CD4-positive, alpha-beta T cell treated with Interferon alpha-2 for 1 hour (primary cell): ENCODE measurements at places on chromosomes 7 and 10.

GRCh38 chr10:101814466-101815071 lies 3.7 kb downstream of the OGA start:
- DNase-seq = no peak

DNA sequence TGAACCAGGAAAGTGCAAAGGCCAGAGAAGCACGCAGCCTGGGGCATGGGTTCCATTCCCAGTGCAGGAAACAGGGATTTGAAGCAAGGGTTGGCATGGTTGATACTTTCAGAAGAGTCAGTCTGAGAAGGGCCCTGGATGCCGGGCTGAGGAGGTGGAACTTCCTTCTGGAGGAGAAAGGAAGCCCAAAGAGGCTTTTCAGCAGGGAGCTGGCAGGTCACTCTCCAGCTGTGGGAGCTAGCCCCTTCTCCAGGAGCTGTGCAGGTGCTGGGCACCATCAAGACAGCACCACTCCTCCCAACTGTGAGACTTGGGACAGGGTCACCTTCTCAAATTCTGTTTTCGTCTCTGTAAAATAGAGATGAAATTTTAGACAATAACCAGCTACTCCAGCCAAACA lies 169.8 kb downstream of the ZNF248 start:
- no peak for DNase-seq

DNA sequence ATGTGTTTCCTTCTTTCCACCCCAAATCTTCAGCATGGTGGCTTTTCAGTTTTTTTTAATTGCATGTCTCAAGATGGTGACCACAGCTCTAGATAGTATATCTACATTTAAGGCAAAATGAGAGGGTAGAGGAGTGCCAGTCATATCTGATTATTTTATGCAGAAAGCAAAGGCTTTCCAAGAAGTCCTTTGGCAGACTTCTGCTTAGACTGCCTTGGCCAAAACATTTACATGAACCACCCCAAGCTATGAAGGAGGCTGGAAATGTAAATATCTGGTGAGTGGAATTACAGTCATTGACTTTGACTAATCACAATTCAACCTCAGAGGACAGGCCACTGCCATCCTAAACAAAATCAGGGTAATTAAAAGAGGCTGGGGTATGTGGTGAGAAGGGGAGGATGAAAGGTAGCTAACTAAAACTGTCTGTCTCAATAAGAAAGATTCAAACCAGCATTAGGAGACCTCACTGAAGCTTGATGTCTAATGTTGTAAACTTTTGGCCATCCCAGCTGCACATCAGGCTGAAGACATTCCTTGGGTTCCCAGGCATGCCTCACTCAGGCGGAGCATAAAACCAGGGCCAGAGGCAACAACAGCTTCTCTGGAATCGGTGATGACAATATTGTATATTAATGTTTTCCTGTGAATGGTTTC lies 53.4 kb downstream of the PPP1R3C start:
- no peak for DNase-seq

DNA sequence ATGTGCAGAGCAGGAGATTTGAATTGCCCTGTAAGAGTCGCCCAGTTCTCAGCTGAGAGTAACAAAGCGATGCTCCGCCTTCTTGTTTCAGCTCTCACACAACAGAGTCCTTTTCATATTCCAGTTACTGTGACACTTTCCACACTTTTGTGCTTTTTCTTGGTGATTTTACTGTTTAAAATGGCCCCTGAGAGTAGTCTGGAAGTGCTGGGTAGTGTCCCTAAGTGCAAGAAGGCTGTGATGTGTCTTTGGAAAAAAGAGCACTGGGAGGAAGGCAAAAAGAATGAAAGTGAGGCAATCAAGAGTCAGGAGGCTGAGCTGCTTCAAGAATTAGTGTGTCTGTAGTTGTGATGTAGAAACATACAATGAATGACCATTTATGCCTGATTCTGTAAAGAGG lies 201.2 kb upstream of the SEMA3E start:
- DNase-seq = no peak

DNA sequence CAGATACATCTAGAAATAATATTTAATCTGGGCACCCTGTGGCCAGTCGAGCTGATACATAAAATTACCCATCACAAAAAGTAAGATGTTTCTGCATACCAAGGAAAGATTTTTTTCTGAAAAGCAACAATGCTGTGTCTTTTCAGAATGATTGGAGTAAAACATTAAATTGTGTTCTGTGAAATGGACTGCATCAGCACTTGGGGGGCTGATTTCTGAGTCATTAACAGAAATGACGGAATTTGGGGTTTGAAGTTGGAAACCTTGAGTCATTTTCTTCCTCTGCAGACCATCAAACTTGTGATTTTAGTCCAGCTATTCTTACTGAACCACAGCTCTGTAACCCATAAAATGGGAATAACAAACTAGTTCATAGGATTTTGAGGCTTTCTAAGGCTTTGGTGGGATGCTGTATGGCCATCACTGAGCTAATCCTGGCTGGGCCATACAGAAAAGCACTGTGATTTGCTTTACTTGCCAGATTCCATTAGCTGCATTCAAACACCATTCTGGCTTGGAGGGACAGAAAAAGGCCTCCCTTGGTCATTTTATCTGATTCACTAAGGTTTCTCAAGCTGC lies 739.4 kb upstream of the IGFBP3 start:
- DNase-seq = no peak

GRCh38 chr10:21385996-21386585 lies 139.4 kb downstream of the SKIDA1 start:
- DNase-seq = no peak

DNA sequence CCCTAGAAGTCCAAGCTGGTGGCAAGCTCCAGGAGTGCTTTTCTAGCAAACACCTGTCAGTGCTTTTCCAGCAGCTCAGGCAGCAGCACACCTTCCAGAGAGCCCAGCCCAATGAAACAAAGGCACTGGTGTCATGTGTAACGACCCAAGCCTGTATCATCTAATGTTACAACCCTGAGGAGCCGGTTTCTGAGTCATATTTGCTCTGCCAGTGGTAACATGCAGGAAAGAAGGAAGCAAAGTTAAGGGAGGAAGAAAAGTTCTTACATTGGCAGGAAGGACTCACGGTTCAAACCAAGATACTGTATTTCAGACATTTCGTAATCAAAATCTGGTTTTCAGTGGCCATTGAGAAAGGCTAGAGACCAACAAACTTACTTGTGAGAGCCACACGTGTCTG lies at the start of gene ANKRD22:
Gene ANKRD22, minus strand, starts transcription at position 139 of the 400 bp plus-strand sequence. CDS start 237 bp downstream, outside the sequence.
- DNase-seq = no peak

- peak; percentile 78 for DNase-seq
Observed at GRCh38 chr10:7121154-7121797, 289.6 kb downstream of the SFMBT2 start.

DNA sequence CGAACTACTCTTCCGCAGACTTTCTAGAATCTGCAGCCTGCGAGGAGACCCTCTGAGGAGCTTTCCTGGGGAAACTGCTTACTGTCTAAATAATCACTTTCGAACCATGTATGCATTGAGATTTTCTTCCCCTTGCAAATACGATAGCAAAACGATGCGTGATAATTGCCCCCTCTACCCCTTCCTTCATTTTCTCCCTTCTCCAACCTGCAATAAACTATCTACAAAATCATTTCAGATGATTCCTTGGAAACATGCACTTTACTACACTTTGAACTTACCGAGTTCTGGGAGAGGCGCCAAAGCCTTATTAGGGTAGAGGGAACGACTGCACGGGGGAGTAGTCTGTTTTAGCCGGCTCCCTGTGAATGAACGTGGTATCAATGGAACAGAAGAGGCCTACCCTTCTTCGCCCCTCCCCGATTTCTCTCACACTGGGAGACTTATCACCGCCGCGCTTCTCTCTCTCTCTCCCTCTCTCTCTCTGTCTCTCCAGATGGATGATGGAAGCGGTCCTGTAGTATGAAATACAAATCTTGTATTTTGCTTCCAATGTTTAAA lies at the start of gene FGFBP3:
Gene FGFBP3, minus strand, starts transcription at position 370 of the 561 bp plus-strand sequence. CDS start 517 bp downstream, outside the sequence.
- peak; percentile 38 for DNase-seq

GRCh38 chr10:98425511-98426352 lies 10.8 kb upstream of the PYROXD2 start:
- DNase-seq = peak; percentile 53

DNA sequence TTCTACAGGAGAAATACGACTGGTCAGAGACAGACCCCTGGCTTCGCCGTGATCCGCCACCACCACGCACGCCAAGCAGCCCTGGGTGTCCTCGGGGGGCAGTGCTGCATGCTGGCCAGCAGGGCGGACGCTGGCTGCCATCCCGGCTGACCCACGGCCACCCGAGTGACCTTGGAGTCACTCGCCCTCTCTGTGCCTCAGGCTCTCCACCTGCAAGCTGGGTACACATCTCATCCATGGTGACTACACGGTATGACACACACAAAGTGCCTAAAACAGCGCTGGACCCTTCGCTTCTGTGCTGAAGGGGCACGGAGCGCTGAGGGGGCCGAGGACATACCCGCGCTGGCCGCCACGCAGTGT lies 62.0 kb upstream of the RNF32 start:
- DNase-seq = no peak

DNA sequence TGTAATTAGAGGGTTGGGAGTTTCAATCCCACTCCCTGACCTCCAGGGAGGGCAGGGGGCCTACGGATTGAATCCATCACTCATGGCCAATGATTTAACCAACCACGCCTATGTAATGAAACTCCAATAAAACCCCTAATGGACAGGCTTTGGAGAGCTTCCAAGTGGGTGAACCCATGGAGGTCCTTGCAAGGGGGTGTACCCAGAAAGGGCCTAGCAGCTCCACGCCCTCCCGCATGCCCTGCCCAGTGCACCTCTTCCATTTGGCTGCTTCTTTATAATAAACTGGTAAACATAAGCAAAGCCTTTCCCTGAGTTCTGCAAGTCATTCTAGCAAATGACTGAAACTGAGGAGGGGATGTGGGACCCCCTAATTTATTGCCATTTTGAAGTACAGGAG lies 280.1 kb downstream of the FRMD4A start:
- no peak for DNase-seq

GRCh38 chr7:147771344-147771743 lies 819.2 kb upstream of the C7orf33 start:
- no peak for DNase-seq

DNA sequence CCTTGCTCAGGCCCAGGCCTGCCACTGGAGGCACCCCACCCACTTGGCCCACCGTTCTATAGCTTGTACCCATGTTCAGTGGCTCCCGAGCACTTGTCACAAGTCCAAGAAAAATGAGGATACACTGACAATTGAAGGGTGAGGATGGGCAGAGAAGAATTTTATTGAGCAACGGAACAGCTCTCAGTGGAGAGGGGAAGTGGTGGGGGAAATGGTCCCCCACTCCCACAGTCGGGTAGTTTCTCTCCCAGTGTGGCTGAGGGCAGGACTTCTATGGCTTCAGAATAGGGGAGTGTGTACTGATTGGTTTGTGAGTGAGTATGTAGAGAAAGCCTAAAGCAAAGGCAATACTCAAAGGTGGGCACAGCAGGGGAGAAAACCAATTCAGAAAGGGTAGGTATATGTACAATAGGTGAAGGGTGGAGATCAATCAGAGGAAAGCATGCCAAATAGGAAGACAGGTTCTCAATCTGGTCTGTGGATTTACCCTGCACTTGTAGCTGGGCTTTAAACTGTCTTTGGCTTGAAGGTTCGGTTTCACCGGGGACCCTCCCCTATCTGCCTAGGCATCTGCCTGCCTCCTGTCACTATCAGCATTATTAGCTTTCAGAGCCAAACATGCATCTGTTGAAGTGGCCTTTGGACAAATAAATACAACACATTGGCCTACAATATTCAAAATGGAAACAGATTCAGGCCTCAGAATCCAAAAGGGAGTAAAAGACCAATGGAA lies 8.9 kb upstream of the TSPAN13 start:
- no peak for DNase-seq
